Peyer's patch (tissue), 4 donors: ENCODE measurements at places on chromosomes 11 and 22. TPM values are rescaled to one million over a fixed set of nuclear protein-coding genes. Genes with fewer than 3 reads are reported as not detected.

DNA sequence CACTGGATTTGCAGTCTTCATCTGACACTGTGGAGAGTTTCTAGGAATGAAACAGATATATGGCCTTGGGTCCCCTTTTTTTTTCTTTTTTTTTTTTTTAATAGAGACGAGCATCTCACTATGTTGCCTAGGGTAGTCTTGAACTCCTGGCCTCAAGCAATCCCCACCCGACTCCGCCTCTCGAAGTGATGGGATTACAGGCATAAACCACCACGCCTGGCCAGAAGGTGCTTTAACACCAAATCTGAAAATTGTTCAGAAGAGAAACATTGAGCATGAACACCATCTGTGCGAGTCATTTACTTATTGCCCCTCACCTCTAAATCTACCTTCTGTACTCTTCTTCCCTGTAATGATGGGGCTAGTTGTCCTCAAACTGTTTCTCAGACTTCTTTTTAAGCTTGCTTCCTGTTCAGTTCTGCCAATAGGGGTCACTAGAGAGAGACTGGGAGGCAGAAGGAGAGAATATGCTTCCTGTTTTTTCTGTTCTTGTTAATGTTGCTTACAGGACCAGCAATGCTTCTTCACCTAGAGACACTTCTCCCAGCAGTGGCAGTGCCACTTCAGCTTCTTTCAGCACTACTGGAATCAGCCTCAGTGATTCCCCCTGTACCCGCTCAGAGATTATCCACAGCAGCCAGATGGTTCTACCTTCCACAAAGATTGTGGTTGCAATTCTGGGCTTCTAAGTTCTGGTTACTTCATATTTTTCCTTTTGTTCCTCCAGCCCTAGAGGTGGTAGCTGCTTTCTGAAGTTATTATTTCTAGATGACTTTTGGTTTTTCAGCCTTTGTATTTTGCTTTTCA is 20.8 kb upstream of the ZBED5 start:
- no peaks in the 10 kb centered on the region for H3K4me1 ChIP-seq
- H3K4me3 ChIP-seq: no peak overlapping the region
- H3K27me3 ChIP-seq: no peaks in the 10 kb centered on the region
- no peaks in the 10 kb centered on the region for H3K36me3 ChIP-seq

DNA sequence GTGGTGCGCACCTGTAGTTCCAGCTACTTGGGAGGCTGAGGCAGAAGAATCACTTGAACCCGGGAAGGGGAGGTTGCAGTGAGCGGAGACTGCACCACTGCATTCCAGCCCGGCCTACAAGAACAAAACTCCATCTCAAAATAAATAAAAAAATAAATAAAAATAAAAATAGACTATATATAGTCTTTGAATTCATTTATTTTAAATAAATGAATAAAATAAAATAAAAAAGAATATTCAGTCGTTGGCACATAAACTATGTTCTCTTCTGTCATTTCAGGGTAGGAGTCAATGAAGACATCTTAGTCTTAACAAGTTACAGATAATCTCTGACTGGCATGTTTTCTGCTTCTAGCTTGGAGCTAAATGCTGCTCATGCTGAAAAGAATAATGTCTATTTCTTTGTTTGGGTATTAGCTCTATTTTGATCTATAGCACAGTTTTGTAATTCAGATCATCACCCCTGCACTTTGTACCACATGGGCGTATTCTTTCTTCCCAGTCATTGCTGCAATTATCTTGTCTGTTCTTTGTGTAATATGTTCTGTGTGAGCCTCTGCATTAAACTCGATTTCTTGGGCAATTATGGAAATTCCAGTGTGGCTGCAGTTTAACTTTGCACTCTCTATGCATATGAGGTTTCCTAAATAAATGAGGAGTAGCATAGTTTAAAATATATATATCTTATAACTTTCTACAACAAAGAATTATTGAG is 1.4 kb upstream of the MS4A14 start:
- DNase-seq: no peak
- no peaks in the 10 kb centered on the region for H3K27me3 ChIP-seq
- no peak overlapping the region for H3K4me3 ChIP-seq
- no peaks in the 10 kb centered on the region for H3K36me3 ChIP-seq

The LINC01488 gene
- not detected for total RNA-seq

The FZD4 gene
- total RNA-seq: 7.9 TPM

DNA sequence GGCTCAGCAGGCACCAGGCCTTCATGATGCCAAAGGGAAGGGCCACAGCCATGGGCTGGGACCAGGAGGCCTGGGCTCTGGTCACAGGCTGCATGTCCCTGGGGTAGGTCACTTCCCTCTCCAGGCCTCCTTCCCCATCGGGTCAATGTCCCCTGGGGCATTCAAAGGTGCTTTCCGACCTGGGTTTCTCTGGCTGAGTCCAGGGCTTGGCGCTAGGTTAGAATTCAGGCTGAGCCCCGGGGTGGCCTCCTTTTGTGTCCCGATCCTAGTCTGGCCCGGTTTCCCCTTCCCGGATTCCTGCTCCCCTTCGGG is 12.2 kb downstream of the MAFF start:
- no peaks in the 10 kb centered on the region for H3K27me3 ChIP-seq
- H3K36me3 ChIP-seq: no peaks in the 10 kb centered on the region
- H3K4me1 ChIP-seq: peaks cover 3% of the 10 kb centered on the region
- peak overlapping the region; percentile 35 for H3K4me3 ChIP-seq
